Stimulated activated CD4-positive, alpha-beta T cell treated with anti-CD3 and anti-CD28 coated beads, Interleukin-2, amount 100 ng/mL, for 24 hours (primary cell): ENCODE measurements at places on chromosomes 7 and 10.

DNA sequence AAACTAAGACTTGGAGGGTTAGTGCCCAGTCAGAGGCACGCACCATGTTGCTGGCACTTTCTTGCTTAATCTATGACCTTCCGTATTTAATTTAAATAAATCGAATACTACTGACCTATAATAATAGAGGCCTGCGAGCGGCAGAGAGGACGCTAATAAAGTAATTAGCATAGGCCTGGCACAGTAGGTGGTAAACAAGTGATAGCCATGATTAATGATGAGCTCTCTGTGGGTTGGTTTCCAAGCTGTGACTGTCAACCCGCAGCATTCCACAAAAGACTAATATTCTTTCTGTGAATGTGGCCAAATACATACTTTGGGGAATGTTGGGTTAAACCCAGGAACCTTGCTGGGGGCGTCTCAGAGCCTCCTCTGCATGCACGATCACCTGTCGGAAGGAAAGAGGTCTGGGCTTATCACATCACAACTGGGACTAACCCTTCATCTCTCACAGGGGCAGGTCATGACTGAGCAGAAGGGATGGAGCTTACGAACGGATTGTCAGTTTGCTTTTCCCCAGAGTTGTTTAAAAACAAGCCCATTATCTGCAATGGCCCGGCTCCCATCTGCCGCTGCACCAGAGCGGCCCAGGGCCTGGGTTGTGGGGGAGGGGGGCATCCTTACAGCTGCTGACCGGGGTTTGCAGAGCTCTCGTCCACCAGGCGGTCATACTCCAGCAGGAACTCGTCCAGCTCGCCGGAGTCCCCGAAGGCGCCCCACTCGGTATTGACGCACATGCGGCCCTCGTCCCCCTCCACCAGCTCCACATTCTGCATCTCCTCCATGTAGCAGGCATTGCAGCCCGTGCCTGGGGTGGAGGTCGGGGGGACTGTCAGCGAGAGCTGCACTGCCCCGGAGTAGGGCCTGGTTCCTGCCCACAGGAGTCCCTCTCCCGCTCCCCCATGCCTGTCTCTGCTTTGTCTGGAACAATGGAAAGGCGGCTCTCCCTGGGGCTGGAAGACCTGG lies 6.2 kb upstream of the MYL7 start:
- no peak for DNase-seq

DNA sequence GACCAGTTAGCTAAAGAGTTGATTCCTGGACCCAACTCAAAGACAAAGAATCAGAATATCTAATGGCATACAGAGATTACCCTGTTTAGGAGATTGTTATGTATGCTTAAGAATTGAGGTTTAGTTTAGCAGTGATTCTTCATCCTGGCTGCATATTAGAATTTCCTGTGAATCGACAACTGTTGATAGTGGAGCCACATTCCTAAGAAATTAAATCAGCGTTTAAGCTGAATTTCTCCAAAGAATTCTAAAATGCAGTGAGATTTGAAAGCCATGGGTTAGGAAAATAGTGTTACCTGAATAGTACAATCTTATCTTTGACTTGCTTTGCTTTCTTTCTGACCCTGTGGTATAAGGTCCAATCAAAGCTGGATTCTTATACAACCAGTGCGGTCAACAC lies 16.4 kb upstream of the FERD3L start:
- no peak for DNase-seq

DNA sequence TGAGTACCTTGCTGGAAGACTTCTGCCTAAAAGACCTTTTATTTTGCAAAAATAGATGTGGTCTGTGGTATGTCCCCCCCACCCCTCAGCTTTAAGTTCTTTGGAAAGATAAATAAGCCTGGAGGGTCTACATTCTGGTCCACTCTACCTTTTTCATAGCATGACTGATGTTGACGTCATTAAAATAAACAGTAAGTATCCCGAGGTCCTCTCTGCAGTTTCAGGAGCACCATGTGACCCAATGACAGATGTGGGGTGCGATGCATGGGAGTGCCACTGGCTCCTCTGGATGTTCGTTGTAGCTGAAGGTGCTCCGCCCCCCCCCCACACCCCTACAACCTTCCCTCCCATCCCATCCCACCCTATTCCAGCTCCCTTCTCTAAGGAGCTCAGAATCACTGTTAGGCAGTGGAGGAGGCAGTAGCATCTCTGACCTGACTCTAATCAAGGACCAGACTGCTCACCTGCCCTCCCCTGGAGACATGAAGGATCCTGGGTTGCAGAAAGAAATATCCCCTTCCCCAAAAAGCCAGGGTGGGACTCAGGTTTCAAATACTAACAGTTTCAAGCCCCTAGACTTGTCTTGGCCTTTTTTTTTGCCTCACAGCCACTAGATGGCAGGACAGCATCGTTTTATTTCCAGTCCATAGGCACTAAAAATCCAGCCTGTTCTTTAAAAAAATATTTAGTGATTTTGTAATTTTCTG lies 25.1 kb downstream of the CASP7 start:
- no peak for DNase-seq

- no peak for DNase-seq
These were observed 47.0 kb downstream of the CDH23 start for GRCh38 chr10:71443676-71444075.

GRCh38 chr7:121020989-121021969 lies 32.8 kb downstream of the CPED1 start:
- DNase-seq = no peak

DNA sequence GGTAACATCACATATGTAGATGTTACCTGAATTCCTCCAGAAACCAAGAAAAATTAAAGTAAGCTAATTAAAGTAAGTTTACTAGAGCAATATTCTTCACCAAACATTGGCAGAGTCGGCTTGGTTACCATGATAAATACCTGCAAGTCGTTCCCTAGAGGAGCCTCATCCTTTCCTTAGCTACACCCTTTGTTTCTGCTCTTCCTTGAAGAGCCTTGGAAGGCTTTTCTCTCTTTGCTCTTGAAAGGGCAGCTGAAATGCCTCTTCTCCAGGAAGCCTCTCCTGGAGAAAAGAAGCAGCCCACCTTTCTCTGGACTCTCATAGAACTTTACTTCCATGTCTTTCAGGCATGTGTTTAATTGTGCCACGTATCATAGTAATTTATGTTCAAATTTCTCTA lies 34.9 kb upstream of the CALD1 start:
- no peak for DNase-seq

- no peak for DNase-seq
These were observed 358.8 kb downstream of the SUGCT start for GRCh38 chr7:40493609-40494051.

- DNase-seq = no peak
These were observed 73.2 kb upstream of the GTF2I start for GRCh38 chr7:74584160-74584954.

DNA sequence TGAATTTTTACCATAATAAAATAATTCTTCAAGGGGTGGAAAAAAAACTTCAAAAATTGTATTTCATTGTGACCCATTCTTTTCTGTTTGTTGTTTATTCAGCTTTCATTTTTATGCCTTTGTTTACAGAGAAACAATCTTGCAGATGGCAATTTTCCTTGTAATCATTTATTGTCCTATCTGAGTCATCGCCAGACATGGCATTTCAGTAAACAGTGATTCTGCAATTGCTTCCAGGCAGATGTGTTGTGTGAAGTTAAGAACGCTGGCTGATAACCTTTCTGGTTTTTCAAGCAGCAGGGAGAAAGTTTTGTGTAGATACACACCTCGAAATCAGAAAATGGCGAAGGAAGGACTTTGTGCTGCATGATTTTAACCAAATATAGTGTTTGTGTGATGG lies 80.7 kb upstream of the RPA3 start:
- no peak for DNase-seq

DNA sequence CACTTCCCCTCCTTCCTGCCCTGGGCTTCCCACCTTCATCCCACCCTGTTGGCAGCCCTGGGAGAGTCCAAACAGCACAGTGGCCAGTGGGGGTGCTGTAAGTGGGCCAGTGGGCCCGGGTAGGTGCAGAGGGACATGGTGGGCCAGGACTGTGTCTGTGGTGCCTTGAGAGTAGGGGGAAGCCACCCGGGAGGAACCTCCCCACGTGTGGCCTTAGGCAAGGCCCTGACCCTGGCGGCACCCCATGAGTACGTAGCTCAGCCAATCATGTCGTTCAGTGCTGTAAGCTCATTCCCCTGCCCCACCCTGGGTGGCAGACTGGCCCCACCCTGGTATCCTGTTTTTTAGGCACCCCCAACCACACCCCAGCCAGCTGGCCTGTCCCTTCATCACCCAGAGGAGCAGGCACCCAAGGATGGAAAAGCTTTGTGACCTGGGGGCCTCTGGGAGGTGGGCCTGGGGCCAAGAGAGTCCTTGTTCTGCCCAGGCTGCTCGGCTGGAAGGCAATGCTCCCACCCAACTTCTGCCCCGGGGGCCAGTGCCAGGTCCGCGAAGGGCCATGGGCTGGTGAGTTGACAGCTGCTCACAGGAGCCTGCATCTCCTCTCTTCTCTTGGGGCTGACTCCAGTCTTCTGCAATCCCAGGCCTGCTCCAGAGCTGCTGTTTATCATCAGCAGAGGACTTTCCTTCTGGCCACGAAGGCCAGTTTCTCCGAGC lies 41.6 kb downstream of the TSPAN15 start:
- DNase-seq = no peak

GRCh38 chr10:92832998-92833650 lies 15.2 kb upstream of the EXOC6 start:
- no peak for DNase-seq

GRCh38 chr10:30985512-30985911 lies 46.2 kb downstream of the ZNF438 start:
- DNase-seq = no peak
